ENCODE measurements at places on chromosomes 7 and 10.

DNA sequence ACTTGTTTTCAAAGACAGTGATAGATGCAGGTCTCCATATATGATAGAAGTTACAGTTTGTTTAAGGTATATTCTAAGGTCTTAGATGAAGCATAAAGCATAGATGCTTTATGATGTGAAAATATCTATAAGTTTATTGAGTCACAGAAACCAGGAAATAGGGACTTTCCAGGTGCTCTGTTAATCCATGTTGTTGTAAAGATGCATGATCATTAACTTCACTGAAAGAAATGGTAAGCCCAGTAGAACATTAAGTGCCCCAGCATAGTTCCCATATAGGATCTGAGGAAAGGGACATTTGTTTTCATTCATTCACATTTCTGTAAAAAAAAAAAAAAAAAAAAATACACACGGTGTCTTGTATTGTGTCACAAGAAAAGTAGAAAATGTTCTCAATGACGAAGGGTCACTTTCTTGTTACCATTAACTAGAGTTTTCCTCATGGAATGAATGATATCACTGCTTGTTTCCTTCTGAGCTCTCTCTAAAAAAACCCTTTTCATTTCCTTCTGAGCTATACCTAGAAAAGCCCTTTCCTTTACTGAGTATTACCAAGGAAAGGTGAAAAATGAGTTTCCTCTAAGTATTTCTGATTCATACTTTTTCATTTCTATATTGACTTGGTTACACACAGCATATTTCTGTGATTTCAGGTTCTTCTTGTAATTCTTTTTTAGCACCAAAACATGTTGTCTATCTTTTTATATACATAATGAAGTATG is 105.2 kb downstream of the MACC1 start:
- DNase-seq = no peak

GRCh38 chr10:33235951-33236350 is 98.5 kb downstream of the NRP1 start:
- DNase-seq = no peak

DNA sequence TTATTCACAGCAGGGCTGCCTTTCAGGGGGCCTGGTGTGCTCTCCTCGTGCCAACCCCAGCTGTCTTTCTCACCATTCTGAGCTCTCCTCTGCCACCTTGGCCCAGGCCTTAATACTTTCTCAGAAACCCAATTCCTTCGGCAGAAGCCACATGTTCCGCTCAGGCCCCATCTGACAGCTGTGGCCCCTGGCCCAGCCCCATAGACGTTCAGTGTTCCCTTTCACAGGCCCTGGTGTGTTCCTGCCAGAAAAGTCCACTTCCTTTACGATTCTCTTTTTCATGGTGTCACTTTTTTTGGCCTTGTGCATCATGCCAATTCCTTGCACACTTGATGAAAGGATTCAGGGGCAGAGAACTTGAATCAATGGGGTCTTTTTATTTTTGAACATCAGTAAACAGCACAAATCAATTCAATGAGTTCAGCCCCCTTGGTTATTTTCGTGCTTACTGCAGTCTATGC is 15.9 kb upstream of the GPNMB start:
- no peak for DNase-seq

DNA sequence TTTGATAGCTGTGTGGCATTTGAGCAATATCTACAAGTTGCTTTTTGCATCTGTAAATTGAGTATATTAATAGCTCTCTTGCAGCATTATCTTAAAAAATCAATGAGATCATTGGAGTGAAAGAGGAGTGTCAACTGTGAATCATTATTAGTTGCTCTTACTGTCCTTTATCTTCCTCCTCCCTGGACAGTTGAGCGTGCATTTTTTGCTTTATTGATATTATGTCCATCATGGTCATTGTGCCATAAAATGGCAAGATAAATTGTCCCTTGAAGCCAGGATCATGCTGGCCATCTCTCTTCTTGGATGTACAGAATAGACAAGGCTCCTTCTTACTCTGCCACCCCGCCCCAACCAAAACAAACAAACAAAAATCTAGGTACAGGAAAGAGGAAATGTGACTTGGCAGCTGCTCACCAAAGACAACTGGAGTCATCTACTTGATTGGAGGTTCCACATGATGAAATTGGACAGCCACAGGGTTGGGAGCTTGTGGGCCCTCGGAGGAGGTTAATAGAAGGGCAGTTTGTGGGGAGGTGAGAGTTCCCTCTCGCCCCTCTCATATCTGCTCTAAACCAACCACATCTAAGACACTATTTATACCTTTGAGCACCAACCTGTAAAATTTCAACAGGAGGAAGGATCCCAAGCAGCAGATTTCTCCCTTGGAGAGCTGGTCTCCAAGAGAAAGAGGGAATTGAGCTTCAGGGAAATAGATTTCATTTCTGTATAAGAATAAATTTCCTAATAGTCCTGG is 252.7 kb downstream of the SKIDA1 start:
- no peak for DNase-seq

DNA sequence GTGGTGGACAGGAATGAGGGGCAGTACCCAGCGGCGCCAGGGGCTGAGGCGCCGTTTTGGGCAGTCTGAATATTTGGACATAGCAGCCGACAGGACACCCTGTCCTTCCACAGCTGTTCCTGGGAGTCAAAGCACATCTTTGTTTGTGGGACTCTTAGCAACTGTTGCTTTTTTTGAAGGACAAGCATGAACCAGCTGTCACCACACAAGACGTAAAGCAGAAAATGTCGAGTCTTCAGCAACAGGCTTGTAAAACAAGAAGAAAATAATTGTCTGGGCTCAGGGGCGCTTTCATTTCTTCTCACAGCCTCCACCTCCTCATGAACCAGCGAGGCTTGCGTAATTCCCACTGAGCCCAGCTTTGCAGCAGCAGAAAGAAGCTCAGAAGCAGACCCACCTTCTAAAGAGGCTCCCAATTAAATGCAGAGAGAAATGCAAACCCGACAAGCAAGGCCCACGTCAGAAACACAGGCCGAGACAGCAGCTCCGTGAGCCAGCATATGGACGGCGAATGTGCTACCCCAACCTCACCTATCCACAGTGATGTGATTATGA is 68.9 kb upstream of the DNAAF5 start:
- peak; percentile 41 for DNase-seq

DNA sequence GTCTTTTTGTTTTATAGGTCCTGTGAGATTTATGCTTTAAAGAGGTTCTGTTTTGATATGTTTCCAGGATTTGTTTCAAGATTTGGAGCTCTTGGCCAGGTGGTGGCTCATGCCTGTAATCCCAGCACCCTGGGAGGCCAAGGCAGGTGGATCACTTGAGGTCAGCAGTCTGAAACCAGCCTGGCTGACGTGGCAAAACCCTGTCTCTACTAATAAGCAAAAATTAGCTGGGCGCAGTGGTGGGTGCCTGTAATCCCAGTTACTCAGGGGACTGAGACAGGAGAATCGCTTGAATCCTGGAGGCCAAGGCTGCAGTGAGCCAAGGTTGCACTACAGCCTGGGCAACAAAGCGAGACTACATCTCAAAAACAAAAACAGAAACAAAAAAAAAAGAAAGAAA is 8.3 kb upstream of the HYAL4 start:
- DNase-seq = no peak

DNA sequence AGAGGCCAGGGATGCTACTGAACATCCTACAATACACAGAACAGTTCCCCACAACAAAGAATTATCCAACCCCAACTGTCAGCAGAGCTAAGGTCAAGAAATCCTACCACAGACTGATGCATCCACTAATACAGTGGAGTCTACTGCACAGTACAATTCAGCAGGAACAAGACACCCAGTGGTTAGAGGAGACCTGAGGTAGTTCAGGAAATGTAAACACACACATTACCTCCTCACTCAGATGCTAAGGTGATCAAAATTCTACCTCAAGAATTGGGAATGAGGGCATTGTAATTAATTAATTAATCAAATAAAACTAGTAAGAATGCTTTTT is 91.4 kb downstream of the ZFAND4 start:
- DNase-seq = no peak
